ENCODE measurements at places on chromosomes 4 and X.

DNA sequence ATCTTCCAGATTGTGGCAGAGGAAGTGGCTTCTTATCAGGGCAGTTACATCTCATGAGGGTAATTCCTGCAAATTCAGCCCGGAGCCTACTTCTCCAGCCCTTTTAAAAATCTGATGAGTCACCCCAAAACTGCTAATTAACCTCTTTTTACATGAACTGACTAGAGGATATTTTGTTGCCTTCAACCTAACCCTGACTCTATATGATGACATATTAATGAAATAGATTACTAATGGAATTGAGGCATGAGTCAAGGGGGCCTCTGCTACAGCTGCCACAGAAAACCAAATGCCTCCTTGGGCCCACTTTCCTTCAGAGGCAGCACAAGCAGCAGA is 72.5 kb downstream of the QRFPR start:
- DNase-seq, result no peak

DNA sequence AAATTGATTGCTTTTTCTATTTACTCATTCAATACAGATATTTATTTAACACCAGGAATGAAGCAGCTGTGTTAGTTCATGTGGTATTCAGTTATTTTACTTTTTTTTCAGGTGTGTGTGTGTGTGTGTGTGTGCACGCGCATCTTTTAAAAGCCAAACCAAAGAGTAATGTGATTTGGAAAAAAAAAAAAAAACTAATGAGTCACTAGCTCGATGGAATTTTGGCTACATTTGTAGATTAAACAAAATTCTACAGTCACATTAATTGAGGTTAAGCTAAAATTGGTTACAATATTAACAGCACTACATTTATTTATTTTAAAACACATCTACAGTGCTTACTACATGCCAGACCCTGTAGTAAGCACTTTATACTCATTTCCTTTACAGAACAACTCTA is 66.8 kb downstream of the HHIP start:
- no peak for DNase-seq

DNA sequence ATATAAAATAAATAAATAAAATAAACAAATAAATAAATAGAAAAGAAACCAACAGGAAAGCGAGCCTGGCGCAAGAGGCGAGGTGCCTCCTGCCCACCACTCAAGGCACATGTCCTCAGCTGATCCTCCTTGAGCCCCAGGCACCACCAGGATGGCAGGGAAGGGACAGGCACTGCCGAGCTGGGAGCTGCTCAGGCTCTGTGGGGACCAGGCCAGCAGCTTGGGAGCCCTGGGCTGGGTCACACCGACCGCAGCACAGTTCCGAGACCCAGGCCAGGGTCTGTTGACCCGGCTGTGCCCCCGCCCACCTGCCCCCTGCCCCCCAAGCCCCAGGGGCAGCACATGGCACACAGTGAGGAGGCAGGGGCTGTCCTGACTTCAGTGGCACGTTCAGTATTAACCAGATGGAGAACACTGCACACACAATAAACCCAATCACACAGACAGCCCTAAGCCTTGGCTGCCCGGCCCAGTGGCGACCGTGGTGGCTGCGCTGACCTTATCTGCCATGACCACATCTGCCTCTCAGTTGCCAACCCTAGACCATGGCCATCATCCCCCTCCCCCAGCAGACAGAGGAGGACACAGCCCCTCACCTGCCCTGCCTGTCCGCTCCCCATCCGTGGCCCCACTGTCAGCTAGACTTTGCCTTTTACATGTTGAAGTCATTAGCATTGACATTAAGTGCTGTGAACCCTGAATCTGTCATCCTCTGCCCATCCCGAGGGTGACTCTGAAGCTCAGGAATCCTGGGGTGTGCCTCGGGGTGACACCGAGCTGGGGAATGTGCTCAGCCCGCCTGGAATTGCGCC is 2.9 kb upstream of the TREX2 start:
- DNase-seq, result no peak

DNA sequence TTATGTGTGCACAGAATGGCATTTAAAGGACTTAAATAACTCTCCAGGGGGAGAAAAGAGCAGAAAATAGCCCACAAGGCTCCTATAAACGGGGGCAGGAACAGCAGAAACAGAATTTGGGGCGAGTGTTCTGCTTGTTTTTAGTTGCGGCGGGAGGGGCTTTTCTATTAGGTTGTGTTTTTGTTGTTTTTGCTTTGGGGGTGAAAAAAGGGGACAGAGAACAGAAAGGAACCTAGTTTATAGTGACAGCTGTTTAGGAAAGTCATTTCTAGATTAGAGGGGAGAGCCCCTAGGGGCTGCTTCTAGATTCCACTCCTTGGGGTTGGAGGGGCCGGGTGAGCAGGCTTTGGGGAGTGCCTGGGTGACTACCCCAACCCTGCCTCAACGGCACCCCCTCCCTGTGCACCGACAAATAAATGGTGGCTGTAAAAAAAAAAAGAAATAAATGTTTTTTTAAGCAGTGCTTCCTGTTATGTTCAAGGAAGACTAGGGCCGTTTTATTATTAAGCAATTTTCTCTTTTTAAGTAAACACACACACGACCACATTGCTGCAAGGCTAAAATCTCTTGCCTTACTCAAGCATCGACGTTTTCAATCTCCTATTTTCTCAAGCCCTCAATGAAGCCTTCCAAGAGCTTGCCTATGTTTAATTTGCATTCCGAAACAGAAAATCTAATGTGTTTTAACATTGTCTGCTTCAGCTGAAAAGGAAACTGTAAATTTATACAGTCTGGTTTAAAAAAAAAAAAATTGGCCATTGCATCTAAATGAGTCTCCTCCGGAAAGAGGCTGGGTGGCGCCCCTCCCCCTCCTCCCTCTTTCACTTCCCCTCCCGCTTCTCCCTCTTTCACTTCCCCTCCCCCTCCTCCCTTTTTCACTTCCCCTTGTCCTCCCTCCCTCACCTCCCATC is 123.3 kb upstream of the TBL1X start:
- no peak for DNase-seq

DNA sequence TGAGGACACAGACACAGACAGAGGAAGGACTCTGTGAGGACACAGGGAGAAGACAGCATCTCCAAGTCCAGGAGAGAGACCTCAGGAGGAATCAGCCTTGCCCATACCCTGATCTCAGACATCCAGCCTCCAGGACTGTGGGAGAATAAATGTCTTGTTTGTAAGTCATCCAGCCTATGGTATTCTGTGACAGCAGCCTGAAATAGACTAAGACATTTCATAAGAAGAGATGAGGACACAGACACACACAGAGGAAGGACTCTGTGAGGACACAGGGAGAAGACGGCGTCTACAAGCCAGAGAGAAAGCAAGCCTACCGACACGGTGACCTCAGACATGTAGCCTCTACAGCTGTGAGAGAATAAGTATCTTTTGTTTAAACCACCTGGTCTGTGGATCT is 112.1 kb downstream of the DHRSX start:
- DNase-seq, result no peak
